ENCODE measurements at places on chromosomes 2 and 18. TPM values are rescaled to one million over a fixed set of nuclear protein-coding genes. Genes with fewer than 3 reads are reported as not detected.

Gene CCL20
- 0.48 TPM for polyA plus RNA-seq

Gene ZNF236
- polyA plus RNA-seq = 11.8 TPM

Gene DSG4
- not detected for polyA plus RNA-seq

Gene COL6A3
- polyA plus RNA-seq = 235 TPM

Gene IL18RAP
- 0.27 TPM for polyA plus RNA-seq

Gene CXCR1
- polyA plus RNA-seq = not detected

- no peak for DNase-seq
Measured at GRCh38 chr2:106053116-106053515, 141.0 kb downstream of the UXS1 start.

GRCh38 chr2:61367177-61367576 lies 103.7 kb downstream of the USP34 start:
- DNase-seq = no peak

DNA sequence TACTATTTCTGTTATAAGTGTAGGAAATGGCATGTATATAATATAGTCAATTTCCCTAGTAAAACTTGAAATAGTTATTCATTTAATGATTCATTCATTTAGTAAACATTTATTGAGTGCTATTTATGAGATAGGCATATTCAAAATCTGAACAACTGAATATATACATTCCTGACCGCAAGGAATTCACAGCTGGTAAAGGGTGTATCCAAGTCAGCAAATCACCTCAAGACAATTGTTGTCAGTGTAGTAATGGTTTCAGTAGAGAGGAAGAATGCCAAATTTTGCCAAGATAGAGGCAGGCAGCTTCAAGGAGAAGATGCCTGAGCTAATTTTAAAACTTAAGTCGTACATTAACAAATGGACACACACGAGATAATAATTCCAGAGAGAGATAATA lies 89.8 kb upstream of the CHST9 start:
- no peak for DNase-seq

DNA sequence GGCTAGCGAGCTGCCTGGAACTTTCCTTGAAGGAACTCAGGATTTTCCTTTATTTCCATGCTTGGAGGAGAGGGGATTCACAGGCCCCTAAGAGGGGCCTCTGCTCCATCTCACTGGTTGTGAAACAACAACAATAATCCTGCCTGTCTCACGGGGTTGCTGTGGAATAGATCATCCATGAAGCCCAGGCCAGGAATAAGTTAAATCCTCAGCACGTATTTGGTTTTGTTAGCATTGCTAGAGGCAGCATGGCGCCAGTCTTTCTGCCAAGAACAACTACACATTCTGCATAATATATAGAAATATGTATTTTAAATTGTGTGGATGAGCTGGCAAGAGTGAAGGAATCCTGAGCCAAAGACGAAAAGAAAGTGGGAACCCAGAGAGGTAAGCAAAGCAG lies 80.8 kb upstream of the L3MBTL4 start:
- DNase-seq = no peak

- DNase-seq = no peak
Measured at GRCh38 chr2:101818531-101819451, 121.3 kb downstream of the MAP4K4 start.

- peak; percentile 25 for DNase-seq
Measured at GRCh38 chr2:186868344-186868743, 19.4 kb upstream of the ZSWIM2 start.

GRCh38 chr2:27811768-27812167 lies 40.2 kb downstream of the MRPL33 start:
- DNase-seq = no peak

- DNase-seq = no peak
Measured at GRCh38 chr2:217801115-217801531, 201.7 kb downstream of the TNS1 start.

- DNase-seq = no peak
Measured at GRCh38 chr2:223306371-223306770, 254.4 kb downstream of the KCNE4 start.

DNA sequence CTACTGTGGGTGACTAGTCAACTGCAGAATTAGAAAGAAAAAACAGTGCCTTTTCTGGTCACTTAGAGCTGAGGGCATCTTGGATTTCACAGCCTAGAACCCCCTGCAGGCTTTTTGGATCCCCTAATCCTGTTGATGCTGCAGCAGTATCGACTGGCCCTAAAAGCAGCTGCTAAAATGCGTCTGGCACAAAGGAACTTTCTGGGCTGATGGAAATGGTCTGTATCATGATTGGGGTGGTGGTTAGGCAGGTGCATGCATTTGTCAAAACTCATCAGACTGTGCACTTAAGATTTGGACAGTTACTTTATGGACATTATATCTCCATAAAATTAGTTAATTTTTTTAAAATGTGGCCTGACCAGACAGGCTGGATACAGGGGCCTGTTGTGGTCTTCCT lies 149.8 kb downstream of the KLHL29 start:
- no peak for DNase-seq

GRCh38 chr2:1937066-1937465 lies 192.8 kb upstream of the PXDN start:
- DNase-seq = no peak

GRCh38 chr2:217835931-217836891 lies 166.6 kb downstream of the TNS1 start:
- DNase-seq = no peak

DNA sequence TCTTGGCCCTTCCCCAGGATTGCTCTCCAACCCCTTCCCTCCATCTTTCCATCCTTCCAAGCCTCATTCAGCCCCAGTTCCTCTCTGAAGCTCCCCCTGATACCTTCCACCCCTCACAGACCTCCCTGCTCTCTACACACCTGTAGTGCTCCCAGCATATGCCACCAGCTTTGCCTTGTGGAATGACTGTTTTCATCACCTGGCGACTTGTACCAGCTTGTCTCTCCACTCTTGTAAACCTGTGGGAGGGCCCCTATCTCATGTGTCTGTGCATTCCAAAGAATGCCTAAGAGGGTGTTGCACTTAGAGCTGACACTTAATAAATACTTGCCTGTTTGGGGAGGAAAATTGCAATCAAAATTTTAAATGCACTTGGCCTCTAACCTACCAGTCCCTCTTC lies 198.7 kb downstream of the BCL11A start:
- DNase-seq = no peak

DNA sequence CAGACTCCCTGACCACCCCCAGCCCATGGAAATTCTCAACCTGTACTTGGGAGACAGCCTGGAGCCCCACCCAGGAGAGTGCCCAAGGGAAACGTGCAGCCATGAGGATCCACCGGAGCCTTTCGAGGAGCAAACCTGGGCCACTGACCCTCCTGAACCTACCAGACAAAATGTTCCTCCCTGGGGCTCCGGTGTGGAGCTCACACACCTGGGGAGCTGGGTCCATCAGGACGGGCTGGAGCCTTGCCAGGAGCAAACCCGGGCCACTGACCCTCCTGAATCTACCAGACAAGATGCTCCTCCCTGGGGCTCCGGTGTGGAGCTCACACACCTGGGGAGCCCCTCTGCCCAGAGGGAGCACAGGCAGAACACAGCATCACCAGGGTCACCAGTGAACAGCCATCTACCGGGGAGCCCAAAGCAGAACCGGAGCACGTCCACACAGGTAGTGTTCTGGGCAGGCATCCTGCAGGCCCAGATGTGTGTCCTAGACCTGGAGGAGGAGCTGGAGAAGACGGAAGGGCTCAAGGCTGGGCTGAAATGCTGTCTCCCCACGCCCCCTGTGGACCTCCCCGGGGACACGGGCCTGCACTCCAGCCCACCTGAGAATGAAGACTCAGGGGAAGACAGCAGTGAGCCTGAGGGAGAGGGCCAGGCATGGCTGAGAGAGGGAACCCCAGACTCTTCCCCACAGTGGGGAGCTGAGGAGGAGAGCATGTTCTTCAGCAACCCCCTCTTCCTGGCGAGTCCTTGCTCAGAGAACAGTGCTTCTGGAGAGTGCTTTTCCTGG lies 8.9 kb downstream of the PSD4 start:
- DNase-seq = no peak

- DNase-seq = no peak
Measured at GRCh38 chr18:41263956-41264355, 691.1 kb upstream of the PIK3C3 start.

GRCh38 chr2:28982381-28982950 lies 1.4 kb downstream of the TOGARAM2 start:
- no peak for DNase-seq

- DNase-seq = no peak
Measured at GRCh38 chr2:27903649-27904404, 13.3 kb downstream of the BABAM2 start.

DNA sequence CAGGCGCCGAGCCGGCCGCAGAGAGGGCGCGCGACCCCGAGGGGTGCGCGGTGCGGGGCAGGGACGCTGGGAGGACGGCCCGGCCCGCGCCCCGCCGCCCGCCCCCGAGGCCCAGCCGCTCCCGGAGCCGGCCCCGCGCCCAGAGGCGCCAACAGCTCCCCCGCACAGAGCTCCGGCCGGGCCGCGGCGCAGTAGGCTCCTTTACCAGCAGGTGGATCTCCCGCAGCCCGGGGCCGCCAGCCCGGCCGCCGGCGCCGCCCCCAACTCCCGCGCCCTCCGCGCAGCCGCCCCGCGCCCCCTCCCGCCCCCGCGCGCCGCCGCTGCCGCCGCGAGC lies 258 bp downstream of the MGAT4A start:
- no peak for DNase-seq

GRCh38 chr2:53183581-53183980 lies 584.0 kb upstream of the CHAC2 start:
- DNase-seq = no peak

GRCh38 chr2:217413193-217413592 lies 553.3 kb upstream of the TNP1 start:
- DNase-seq = no peak

GRCh38 chr2:232878855-232879617 lies 9.0 kb downstream of the SNORC start:
- no peak for DNase-seq

DNA sequence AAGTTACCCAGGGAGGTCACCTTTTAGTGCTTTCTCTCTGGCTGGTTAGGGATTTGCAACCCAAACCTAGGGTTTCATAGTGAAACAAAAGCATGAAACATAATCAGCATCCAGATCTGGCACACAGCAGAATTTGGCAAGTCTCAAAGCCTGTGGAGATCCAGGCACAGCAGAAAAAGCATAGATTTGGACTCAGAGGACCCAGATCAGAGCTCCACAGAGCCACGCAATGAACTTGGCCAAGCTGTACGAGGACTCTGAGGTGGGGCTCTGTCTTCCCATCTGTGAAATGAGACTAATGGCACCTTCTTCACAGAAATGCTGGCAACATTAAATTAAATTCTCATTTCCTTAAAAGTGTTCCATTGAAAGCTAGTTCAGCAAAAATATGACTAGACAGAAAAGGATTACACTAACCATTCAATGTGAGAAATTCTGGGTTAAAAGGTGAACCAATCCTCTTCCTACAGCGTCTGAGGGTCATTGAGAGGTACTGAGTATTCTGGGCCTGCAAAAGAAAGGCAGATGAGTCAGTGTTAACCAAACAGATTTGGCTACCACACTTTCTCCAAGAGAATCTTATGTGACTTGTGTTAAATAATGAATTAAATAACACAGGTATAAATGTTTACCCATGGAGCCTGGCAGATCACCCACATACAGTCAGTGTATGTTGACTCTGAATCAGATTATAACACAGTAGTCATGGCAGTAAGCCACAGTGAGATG lies 266.3 kb downstream of the MREG start:
- no peak for DNase-seq

- no peak for DNase-seq
Measured at GRCh38 chr2:46669016-46669415, 189.7 kb downstream of the TMEM247 start.

DNA sequence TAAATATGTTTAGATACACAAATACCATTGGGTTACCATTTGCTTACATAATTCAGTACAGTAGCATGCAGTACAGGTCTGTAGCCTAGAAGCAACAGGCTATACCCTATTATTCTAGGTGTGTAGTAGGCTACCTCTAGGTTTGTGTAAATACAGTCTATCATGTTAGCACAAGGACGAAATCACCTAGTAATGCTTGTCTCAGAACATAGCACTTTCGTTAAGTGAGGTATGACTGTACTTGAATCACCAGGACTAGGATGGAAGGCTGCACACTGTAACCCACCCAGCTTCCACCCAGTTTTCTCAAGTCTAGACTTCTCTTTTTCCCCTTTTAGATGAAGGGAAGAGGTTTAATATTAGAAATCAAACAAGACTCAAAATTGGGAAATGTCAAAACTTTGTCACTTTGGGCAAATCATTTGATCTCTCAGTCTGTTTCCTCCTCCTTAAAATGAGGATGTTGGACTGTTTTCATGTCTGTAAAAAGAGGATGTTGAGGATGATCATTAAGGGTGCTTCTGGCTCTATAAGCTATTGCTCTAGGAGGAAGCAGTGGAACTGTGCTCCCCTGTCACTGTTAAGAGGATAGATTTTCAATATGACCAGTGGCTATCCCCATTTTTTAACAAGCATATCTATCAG lies 3.7 kb upstream of the SOCS6 start:
- DNase-seq = no peak

DNA sequence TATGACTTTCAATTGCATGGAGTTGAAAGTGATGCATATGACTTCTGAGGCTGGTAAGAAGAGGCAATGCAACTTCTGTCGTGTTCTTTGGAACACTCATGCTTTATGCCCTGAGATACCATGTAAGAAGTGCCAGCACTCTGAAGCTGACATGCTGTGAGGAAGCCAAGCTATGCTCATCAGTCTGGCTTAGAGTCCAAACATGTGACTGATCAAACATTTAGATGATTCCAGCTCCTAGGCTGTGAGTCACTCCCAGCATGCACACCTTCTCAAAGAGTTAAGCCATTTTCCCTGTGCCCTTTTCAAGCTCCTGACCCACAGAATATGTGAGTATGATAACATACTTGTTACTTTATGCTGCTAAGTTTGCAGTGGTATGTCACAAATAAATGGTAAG lies 15.8 kb upstream of the VRK2 start:
- no peak for DNase-seq

DNA sequence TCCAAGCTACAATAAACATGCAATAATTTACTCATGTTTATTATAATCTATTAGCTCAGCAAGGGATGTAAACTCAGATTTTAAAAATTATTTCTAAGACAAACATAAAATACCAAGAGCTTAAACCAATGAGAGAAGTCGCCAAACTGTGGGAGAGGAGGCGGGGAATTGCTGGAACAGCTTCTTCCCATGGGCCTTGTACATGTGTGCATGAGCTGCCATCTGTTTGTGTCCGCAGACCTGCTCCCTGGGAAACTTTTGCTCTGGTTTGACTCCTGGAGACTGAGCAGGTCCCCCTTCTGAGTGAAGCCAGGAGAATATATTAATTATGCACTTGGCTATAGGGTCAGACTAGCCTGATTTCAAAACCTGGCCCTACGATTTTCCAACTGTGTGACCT lies 655.9 kb upstream of the SOX11 start:
- no peak for DNase-seq

GRCh38 chr2:66301022-66301766 lies 133.7 kb upstream of the MEIS1 start:
- no peak for DNase-seq

Measured in left kidney (tissue), 8 donors.